Cortex of kidney (tissue), 1 donor: ENCODE measurements at places on chromosomes 16 and 17.

DNA sequence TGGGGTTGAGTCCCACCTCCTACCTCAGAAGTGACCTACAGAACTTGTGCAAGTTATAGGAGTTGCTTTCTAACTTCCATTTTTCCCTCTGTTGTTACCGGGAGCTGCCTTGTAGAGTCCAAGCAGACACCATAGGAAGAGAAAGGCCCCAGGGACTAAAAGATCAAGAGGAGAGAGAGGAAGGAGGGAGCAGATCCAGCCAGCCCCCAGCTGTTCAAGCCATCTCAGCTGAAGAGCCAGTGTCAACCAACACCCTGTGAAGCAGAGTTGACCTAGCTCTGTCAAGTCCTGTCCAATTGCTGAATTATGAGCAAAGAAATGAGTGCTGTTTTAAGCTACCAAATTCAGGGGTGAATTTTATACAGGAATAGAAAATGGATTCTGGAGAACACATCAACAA, 34.9 kb upstream of the CACNG4 start:
- DNase-seq, result no peak

GRCh38 chr16:81158964-81159363, 62.8 kb upstream of the GCSH start:
- DNase-seq, result no peak

DNA sequence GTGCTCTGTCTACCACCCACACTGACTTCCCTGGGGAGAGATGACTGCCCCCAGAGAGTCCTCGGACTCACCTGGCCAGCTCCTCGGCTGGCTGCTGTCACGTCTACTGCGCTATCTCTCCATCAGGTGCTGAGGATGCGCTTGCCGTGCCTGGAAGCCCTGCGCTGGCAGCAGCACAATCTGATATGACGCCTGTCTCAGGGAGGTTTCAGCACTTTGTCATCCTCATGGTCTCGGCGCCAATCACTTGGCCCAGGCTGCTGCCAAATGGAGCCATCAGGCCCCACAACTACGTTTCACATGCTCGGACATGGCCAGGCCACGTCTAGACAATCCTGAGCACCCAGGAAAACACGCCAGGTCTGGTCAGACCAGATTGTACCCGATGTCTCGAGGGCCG, 46.7 kb downstream of the FOXL1 start:
- DNase-seq, result no peak

DNA sequence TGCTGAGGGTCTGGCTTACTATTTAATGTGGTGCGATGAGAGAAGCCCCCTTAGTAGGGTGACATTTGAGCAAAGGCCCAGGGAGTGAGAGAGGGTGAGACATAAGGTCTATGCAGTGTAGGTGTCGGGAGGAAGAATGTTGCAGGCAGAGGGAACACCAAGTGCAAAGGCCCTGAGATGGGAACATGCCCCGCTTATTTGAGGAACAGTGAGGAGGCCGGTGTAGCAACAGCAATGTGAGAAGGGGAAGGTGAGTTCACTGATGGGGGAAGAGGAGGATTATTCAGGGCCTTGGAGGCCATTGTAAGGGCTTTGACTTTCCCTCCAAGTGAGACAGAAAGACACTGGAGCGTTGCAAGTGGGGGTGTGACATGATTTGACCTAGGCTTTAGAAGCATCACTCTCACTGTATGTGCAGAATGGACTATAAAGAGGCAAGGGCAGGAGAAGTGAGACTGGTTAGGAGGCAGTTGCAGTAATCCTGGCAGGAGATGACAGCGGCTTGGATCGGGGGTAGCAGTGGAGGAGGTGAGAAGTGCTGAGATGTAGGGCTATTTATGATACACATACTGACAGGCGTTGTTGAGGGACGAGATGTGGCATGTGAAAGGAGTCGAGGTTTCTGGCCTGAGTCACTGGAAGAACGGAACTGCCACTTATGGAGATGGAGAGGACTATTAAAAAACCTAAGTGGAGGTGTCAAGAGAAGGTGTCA, 145.3 kb downstream of the SPECC1 start:
- no peak for DNase-seq

DNA sequence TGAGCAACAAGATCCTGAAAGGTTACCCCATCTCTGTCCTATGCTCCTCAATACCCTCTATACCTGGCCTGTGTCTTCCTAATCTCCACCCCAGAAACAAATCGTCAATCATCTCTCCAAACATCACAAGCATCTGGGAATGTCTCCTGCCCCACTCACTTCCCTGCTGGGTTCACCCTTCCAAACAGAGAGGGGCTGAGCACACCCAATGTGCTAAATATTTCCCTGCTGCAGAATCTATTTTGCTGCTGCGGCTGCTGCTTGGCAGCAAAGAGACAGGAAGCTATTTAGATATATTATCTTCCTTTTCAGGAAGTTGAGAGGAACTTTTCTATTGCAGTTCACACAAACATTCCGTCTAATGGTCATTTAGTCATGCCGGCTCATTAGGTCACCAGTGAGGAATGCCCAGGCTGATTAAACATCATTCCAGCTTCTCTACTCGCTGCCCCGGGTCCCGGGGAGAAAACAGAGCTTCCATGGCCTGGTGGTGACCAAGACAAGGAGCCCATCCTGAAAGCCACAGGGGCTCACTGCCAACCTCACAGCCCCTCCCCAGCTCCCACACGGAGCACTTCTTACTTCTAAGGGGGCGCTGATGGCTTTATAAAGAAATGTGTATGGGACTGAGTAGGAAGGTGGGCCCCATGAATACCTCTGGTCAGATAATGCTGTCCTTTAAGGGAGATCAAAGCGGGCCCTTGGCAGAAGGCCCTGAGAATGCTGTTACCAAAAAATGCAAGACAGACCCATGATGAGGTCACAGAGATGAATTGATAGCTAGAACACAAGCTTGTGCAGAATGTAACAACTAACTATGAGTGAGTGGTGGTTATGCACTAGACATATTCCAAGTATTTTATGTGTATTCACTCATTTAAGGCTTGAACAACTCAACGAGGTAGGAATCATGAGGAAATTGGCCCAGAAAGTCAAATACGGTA, 218.3 kb downstream of the SOX9 start:
- DNase-seq, result no peak
